ENCODE measurements at places on chromosomes 7 and 10. TPM values are rescaled to one million over a fixed set of nuclear protein-coding genes. Genes with fewer than 3 reads are reported as not detected.

Gene THNSL1
- 19.4 TPM for total RNA-seq

DNA sequence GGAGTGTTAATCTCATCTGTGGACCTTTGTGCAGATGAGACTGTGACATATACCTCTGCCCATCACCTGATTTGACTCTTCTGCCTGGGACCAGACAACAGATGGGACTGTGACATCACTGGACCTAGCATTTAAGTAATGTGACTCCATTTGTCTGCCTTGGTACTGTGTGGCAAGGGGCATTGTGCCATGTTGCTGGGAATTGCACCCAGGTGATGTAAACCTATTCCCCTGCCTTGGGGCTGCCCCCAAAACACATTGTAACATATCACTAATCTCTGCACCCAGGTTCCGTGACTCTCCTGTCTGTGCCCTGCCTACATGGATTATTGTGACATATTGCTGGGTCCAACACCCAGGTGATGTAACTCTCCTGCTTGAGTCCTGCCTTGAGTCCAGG lies 40.4 kb upstream of the ZNF680 start:
- no peaks in the 10 kb centered on the region for H3K36me3 ChIP-seq
- no peaks in the 10 kb centered on the region for H3K4me1 ChIP-seq
- DNase-seq, result no peak

GRCh38 chr10:33412653-33413361 lies 78.3 kb upstream of the NRP1 start:
- no peaks in the 10 kb centered on the region for H3K4me1 ChIP-seq
- no peak for DNase-seq
- H3K36me3 ChIP-seq, result no peaks in the 10 kb centered on the region
- no peaks in the 10 kb centered on the region for H3K27me3 ChIP-seq
- no peak overlapping the region for H3K4me3 ChIP-seq
- no peak overlapping the region for H3K27ac ChIP-seq

- no peak overlapping the region for H3K27ac ChIP-seq
- no peaks in the 10 kb centered on the region for H3K36me3 ChIP-seq
- DNase-seq, result no peak
- peak overlapping the region; percentile 88 for H3K4me3 ChIP-seq
- no peaks in the 10 kb centered on the region for H3K27me3 ChIP-seq
These were observed 23.6 kb upstream of the ZRANB1 start for GRCh38 chr10:124918191-124918830.

DNA sequence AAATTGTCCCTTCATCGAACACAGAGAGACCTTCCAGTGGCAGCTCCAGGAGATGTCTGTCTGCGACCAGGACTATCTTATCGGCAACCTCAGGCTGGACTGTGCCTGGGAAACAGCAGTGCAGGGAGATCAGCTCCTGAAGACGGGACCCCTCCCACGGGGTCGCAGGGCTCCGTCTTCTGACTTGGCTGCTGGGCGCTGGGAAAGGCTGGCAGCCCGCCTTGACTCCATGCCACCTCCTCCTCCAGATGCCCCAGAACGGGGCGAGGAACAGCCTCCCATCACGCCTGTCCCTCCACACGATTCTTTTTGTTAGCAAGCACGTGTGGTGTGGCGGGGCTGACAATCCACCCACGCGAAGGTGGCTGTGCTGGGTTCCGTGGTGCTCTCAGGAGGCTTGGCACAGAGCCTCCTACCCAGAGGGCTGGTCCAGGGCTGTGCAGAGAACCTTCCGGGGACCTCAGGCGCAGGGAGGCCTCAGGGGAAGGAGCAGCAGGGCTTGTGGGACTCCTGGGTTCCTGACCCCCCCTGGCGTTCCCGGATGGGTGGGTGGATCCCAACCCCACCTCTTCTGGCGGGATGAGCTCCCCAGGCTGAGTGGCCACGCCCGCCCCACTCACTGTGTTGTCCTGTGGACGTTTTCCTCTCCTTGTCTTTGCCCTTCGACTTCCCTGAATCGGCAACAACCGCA lies 47.6 kb upstream of the NKX6-2 start:
- no peak overlapping the region for H3K27ac ChIP-seq
- DNase-seq, result no peak
- no peaks in the 10 kb centered on the region for H3K4me1 ChIP-seq
- H3K27me3 ChIP-seq, result peaks cover 7% of the 10 kb centered on the region
- no peak overlapping the region for H3K4me3 ChIP-seq
- no peaks in the 10 kb centered on the region for H3K36me3 ChIP-seq

GRCh38 chr10:5533098-5533731 lies 8.5 kb downstream of the CALML3 start:
- no peaks in the 10 kb centered on the region for H3K27me3 ChIP-seq
- no peaks in the 10 kb centered on the region for H3K36me3 ChIP-seq
- H3K4me3 ChIP-seq, result no peak overlapping the region
- H3K4me1 ChIP-seq, result no peaks in the 10 kb centered on the region

- DNase-seq, result peak; percentile 91
- H3K4me3 ChIP-seq, result peak overlapping the region; percentile 72
- no peaks in the 10 kb centered on the region for H3K27me3 ChIP-seq
- peak overlapping the region; percentile 82 for H3K27ac ChIP-seq
- H3K4me1 ChIP-seq, result peaks cover 11% of the 10 kb centered on the region
- no peaks in the 10 kb centered on the region for H3K36me3 ChIP-seq
These were observed 746 bp downstream of the CCDC71L start for GRCh38 chr7:106659963-106660861.

DNA sequence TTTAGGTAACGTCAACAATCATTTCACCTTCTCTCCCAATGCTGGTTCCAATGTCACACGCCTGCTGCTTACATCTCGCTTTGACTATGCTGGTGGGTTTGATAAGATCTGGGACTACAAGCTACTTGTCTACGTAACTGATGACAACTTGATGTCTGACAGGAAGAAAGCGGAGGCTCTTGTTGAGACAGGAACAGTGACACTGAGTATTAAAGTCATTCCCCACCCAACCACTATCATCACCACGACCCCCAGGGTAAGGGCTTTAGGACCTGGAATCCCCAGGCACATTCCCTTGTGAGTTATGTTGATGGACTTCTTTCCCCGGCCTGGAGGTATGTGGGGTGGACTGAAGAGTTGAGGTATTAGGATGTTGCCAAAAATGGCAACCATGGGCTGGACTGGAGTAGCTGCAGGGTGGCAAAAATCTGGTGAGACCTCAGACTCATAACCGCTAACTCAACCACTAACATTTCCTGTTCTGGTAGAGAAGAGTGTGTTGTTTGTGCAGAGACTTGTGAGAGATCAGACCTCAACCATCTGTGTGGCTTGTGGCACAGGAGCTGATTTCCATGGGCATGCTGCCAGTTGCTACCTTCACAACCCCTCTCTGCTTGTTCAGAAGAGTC lies 59.2 kb downstream of the CDHR3 start:
- no peaks in the 10 kb centered on the region for H3K36me3 ChIP-seq
- no peak for DNase-seq
- H3K4me1 ChIP-seq, result no peaks in the 10 kb centered on the region
- no peak overlapping the region for H3K27ac ChIP-seq
- no peak overlapping the region for H3K4me3 ChIP-seq
- H3K27me3 ChIP-seq, result no peaks in the 10 kb centered on the region

DNA sequence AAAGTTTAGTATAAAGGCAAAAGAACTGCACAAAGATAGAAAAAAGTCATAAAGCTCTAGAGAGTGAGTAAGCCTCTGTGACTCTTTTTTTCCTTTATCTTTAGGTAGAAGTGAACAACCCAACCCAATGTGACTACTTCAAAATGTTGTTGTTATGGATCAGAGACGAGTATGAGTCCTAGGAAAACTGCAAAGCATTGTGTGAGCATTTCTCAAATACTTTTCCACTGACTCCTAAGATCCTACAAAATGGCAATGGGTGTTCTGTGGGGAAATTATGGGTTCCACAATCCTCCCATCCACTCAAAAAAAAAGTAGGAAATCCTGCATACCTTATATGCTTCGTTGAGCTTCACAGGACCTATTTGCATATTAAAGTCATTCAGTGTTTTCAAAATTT lies 177.1 kb downstream of the DGKI start:
- no peaks in the 10 kb centered on the region for H3K4me1 ChIP-seq
- no peak overlapping the region for H3K27ac ChIP-seq
- no peaks in the 10 kb centered on the region for H3K36me3 ChIP-seq
- DNase-seq, result no peak

Data from neural progenitor cell (in vitro differentiated cells).